ENCODE measurements at places on chromosomes 4 and X.

DNA sequence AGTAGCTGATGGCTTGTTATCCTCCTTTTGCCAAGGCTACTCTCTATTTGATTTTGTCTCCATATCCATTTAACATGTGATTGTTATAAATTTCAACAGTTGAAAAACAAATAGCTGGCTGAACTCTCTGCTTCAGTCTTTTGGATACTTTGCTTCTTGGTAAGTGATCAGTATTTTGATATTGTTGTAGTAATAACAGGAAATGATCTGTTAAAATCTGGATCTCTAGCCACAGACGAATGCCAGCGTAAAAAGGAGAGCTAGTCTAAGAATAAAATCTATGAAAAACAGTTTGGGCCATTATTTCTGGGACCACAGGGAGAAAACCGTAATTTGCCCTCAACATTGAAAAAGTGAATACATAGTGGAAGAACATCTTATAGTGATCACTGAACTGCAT is 113.8 kb downstream of the ANAPC10 start:
- no peak for DNase-seq

DNA sequence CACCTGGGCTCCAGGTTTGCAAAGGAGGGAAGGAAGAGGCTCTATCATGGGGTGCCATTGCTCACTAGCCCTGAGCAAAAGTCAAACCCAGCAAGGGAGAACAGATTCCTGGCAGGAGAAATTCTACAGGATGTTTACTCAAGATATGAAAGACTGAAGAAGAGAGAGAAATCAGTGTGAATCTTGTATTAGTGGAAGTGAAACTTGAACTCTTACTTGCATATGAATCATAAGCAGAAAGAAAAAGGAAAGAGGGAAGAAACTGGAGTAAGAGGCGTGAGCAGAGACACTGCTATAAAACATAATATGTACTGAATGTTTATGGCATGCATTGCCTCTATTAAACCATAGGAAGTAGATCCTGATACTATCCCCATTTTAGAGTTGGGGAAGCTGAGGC is 60.9 kb downstream of the C4orf46 start:
- DNase-seq = no peak

- no peak for DNase-seq
Observed at GRCh38 chr4:134057356-134057755, 144.2 kb downstream of the PABPC4L start.

DNA sequence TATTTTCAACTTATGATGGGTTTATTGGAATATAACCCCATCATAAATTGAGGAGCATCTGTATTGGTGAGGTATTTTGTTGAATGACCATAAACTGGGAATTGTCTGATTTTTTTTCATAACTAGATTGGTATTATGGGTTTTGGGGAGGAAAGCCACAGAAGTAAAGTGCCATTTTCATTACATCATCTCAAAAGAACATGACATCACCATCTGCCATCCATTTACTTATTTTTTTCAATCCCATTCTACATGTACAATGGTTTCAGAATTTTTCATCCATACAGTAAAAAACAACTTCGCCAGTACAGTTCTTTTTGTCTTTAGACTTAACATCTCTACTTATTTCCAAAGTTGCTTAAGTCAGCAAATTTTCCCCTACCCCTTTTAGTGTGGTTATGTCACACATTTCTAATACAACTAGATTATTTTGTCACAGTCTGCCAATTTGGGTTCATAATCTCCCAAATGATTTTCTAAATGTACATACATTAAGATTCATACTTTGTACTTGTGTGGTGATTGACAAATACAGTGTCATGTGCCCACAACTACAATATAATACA is 459.4 kb downstream of the IDS start:
- DNase-seq = no peak

- no peak for DNase-seq
Observed at GRCh38 chrX:136106920-136107528, 40.3 kb upstream of the FHL1 start.

DNA sequence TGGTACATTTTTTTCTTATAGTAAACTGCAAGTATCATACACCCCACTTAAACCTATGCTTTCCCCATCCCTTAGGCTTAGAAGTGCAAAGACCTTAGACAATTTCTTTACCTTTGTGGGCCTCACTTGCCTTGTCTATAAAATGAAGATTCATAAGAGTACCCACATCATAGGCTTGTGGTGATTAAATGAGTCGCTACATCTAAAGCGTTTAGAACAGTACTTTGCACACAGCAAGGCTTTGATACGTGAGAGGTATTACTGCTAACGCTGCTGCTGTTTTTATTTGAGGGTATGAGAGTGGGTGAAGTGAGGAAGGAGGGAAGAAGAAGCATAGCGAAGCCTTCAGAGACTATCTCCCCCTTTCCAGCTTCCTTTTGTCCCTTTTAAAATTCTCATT is 87.8 kb upstream of the RPS6KA3 start:
- no peak for DNase-seq

- no peak for DNase-seq
Observed at GRCh38 chrX:145751943-145752342, 65.7 kb upstream of the SLITRK2 start.

GRCh38 chr4:22607382-22607781 is 85.4 kb upstream of the GBA3 start:
- DNase-seq = peak; percentile 22

GRCh38 chrX:39144323-39144722 is 343.1 kb downstream of the MID1IP1 start:
- DNase-seq = no peak

DNA sequence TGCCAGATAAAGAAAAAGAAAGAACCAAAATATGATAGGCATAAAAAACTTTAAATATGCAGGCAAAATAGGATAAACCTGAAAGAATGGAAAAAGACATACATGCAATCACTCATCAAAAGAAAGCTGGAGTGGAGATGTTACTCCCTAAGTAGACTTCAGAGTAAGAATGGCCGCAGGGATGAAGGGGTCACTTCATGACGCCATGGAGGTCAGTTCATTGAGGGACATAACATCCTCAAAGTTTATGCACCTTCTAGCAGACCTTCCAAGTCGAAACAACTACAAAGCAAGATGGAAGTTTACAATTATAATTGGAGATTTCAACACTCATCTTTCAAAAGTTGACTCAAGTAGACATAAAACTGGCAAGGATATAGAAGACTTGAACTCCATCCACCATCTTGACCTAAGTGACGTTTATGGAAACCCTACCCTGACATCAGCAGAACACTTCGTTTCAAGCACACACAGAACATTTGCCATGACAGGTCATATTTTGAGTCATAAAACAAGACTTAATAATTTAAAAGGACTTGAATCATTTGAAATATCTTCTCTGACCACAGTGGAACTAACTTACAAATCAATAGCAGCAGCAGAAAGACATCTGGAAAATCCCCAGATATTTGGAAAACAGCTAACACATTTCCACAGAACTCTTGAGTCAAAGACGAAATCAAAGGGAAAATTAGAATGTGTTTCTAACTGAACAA is 106.0 kb upstream of the LRPAP1 start:
- no peak for DNase-seq

DNA sequence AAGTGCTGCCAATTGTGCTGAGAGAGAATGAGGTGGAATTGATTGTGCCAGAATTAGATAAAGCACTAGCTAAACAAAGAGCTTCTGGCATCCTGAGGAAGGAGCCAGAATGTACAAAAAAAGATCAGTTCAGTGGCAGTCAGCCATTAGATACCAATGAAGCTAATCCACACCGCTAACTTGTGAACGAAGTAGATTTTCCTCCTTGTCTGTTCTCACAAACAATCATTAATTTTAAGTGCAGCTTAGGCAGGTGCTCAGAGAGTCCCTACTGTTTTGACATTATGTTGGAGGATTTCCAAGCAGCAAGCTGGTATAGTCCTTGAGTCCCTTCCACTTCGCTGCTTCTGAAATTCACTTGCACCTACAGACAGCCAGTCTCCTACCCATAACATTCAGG is 617.4 kb downstream of the CENPC start:
- DNase-seq = no peak

GRCh38 chr4:26299254-26299882 is 21.4 kb upstream of the RBPJ start:
- no peak for DNase-seq

GRCh38 chrX:140123446-140123845 is 158.1 kb upstream of the CXorf66 start:
- no peak for DNase-seq

GRCh38 chr4:114561590-114561989 is 37.0 kb upstream of the UGT8 start:
- DNase-seq = no peak

GRCh38 chr4:86011117-86011516 is 348.7 kb downstream of the MAPK10 start:
- DNase-seq = peak; percentile 49

- DNase-seq = peak; percentile 2
Observed at GRCh38 chr4:76867880-76868655, 29.9 kb downstream of the SOWAHB start.

DNA sequence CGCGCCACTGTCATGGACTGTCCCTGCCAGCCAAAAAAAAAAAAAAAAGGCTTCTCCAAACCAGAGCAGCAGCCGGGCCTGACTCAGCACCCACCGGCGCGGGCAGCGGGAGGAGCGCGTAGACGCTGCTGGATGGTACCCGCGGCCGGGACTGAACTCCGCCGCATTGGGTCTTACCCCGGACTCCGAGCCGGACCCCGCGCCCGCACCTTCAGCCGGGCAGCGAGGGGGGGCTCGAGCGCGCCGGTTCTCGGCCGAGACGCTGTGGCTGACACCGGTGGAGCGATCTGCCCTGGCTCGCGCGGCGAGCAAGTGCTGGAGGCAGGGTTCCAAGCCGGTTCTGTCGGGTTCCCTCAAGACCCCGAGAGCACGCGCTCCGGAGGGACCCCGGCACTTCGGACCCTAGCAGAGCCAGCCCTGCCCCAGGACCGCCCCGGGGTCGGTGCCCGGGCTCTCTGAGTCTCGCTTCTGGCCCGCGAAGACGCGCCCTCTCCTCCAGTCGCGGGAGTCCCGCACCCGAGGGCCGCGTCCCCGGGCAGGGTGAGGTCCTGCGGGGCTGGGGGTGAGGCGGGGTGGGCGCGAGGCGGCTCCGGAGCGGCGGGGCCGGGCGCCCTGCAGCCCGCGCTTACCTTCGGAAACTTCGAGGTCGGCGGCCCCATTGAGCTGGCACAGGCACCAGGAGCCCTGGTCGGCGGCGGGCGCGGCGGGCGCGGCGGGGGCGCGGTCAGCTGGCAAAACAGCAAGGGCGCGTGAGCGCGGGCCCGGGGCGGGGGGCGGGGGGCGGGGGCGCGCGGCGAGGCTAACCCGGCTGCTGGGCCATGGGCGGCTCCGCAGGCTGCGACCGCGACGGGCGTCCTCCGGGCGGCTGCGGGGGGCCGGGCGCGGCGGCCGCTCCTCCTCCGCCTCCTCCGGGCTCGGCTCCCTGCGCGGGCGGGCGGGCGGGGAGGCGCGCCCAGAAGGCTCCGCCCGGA is 11.8 kb upstream of the MAN2B2 start:
- DNase-seq = no peak

DNA sequence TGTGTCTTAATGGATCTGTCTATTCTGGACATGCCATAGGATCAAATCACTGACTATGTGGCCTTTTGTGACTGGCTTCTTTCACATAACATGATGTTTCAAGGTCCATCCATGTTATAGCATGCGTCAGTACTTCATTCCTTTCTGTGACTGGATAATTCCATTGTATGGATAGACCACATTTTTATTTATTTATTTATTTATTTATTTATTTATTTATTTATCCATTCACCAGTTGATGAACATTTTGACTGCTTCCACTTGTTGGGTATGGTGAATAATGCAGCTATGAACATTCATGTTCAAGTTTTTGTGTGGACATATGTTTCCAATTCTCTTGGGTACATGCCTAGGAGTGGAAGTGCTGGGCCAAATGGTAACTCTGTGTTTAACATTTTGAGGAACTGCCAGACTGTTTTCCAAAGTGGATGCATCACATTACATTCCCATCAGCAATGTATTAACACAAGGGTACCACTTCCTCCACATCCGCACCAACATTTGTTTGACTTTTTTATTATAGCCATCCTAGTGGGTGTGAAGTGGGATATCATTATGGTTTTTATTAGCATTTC is 14.0 kb downstream of the RTL5 start:
- no peak for DNase-seq

- no peak for DNase-seq
Observed at GRCh38 chr4:148998719-148999118, 556.5 kb upstream of the NR3C2 start.

DNA sequence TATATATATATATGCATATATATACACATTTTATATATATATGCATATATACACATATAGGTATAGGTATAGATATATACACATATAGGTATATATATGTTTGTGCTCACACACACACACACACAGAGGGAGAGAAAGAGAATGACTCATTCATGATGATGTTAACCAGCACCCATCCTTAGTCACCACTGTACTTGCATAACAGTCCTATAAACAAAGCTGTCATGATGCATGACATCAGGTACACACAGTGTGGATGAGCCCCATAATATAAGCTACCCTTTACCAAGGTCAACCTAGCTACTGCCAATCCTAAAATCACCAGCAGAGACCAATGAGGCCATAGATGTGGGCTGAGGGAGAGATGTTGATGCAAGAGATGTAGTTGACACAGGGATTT is 1408.0 kb downstream of the RAPGEF2 start:
- no peak for DNase-seq

GRCh38 chr4:146340798-146341197 is 126.5 kb downstream of the REELD1 start:
- no peak for DNase-seq

- peak; percentile 39 for DNase-seq
Observed at GRCh38 chr4:21768349-21769310, 179.9 kb downstream of the KCNIP4 start.

DNA sequence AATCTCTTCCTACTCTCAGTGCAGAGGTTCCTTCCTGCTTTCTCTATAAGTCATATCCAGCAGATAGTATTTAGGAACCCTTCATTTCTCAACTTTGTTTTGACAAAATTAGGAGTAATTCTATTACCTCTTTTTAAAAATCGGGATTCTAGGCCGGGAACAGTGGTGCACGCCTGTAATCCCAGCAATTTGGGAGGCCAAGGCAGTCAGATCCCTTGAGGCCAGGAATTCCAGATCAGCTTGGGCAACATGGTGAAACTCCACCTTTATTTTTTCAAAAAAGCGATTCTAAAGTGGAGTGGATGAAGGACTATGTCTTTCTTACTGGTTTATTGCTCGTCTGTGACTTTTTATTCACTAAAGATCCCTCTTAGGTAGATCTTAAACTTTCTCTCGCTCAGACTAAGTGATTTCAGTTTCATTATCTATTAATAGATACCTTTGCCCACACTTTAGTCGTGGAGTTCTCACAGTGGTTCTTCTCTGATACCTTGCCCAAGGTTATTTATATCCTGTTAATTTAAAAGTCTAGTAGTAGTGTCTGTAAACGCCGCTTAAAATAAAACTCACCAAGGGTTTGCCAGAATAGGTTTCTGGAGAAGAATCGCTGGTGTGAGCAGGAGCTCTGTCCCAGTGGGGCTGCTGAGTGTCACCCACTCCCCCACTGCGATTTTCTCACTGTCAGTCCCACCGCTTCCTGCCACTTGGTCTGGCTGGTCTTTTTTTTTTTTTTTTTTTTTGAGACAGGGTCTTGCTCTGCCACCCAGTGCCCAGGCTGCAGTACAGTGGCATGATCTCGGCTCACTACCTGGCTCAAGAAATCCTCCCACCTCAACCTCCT is 27.0 kb upstream of the TMEM131L start:
- no peak for DNase-seq

Measured in Caki2 (cell line).